Subcutaneous adipose tissue (tissue), 4 donors: ENCODE measurements at places on chromosomes 12 and 14. TPM values are rescaled to one million over a fixed set of nuclear protein-coding genes. Genes with fewer than 3 reads are reported as not detected.

ARMH4 gene
- total RNA-seq, result 3.6 TPM

LIN7A gene
- total RNA-seq, result 13.0 TPM

IL31 gene
- not detected for total RNA-seq

GSKIP gene
- total RNA-seq, result 20.2 TPM

KRT3 gene
- total RNA-seq, result not detected

FAM222A gene
- total RNA-seq, result not detected

RDH16 gene
- total RNA-seq, result not detected

GABARAPL1 gene
- total RNA-seq, result 200 TPM

MMP17 gene
- total RNA-seq, result 13.0 TPM

KRT78 gene
- not detected for total RNA-seq

NTN4 gene
- 31.6 TPM for total RNA-seq

ITGB7 gene
- 8.1 TPM for total RNA-seq

GPR162 gene
- 0.66 TPM for total RNA-seq

GPD1 gene
- total RNA-seq, result 4,641 TPM

NEUROD4 gene
- not detected for total RNA-seq

C12orf42 gene
- total RNA-seq, result 0.38 TPM

TOMM20L gene
- not detected for total RNA-seq

RASSF3 gene
- 24.7 TPM for total RNA-seq

KSR2 gene
- total RNA-seq, result not detected
